Chondrocyte (in vitro differentiated cells): ENCODE measurements at places on chromosomes 1 and 21.

DNA sequence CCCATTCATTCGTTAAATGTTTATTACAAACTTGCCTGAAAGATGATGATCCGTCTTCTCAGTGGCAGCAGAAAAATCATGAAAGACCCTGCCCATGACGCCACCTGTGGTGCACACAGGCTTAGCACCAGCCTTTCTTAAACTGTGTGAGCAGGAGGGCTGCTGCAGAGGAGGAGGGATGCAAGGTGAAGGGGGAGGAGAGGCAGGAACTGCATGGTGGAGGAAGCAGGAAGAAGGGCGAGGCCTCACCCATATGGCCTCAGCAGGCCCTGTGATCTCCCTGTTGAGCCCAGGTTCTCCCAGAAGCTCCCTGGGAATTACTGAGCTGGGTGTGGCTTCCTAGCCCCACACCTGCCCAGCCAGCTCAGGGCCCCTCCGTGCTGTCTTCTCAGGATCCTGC lies 25.0 kb upstream of the RD3 start:
- no peak for DNase-seq

DNA sequence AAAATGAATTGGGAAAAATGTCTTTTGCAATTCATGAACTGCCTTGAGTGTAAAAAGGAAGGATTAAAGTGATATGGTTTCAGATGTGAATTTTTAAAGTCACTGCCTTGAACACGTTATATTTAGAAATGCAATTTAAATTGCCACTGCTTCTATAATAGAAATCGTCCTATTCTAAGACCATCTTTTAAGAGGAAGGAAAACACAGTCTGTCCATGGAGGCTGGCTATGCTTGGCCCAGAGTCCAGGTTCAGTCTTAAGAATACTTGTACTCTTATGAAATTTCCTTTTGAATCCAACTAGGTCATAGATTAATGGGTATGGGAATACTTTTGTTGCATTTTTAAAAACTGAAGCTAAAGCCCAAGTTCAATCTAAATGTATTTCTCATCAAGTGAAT lies 86.0 kb downstream of the PCNX2 start:
- no peak for DNase-seq

DNA sequence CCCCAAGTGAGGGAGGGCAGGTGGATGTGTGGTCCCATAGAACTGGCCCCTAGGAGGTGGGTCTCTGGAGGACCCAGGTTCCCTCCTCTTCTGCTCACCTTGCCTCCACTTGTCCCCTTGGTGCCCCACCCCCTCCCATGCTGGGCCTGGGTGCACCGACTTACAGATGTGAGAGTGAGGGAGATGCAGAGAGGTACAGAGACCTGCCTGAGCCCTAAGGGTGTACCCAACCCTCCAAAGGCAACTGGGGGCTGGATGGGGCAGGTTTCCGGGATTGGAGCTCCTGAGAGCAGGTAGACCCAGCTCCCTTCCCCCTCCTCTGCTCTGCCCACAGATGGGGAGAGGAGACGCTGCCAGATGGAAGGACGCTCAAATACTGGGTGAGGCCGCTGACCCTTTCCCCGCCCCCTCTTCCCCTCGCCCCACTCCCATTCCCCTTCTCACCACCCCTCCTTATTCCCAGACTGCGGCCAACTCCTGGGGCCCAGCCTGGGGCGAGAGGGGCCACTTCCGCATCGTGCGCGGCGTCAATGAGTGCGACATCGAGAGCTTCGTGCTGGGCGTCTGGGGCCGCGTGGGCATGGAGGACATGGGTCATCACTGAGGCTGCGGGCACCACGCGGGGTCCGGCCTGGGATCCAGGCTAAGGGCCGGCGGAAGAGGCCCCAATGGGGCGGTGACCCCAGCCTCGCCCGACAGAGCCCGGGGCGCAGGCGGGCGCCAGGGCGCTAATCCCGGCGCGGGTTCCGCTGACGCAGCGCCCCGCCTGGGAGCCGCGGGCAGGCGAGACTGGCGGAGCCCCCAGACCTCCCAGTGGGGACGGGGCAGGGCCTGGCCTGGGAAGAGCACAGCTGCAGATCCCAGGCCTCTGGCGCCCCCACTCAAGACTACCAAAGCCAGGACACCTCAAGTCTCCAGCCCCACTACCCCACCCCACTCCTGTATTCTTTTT lies 10.3 kb downstream of the TINAGL1 start:
- DNase-seq: no peak

DNA sequence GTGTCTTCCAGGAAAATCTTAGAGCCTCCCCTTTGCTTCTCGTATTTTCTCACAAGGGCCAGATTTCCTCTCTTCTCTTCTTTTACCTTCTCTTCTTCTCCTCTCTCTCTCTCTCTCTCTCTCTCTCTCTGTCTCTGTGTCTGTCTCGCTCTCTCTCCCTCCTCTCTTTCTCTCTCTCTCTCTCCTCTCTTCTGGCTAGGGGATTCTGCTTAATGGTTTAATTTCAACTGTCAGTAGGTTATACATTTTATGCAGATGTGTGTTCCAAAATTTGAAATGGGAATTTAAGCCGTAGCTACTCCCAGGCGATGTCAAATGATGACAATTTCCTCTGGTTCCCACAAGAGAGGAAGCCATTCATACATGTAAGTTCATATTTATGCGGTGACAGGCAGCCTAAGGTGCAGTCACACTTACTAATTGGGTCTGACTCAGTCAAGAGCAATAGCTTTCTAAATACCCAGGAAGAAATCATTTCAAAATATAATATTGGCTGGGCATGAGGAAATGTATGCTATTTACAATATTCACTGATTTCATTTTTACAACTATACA lies 1.4 kb downstream of the DSCAM start:
- no peak for DNase-seq

- no peak for DNase-seq
Measured at GRCh38 chr1:110726755-110727154, 52.0 kb upstream of the KCNA3 start.

DNA sequence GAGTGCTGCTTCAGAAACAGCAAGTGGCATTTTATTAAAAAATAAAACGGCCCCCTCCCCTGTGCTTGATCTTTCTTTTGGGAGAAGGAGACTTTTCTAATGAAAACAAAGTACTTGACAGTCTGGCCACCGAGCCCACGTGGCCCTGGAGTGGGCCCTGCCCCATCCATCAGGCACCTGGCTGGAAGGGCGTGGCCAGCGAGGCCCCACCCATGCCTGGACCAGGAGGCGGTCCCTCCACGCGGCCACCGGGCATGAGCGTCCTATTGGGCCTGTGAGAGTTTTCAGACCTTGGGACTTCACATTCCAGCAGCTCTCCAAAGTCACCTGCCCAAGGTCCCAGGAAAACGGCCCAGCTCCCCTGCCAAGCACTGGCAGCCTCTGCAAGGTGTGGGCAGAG lies 144.7 kb downstream of the CASZ1 start:
- no peak for DNase-seq

- no peak for DNase-seq
Measured at GRCh38 chr1:27887215-27888021, 15.1 kb downstream of the THEMIS2 start.

- DNase-seq: no peak
Measured at GRCh38 chr1:30034627-30035521, 688.5 kb downstream of the MATN1 start.

DNA sequence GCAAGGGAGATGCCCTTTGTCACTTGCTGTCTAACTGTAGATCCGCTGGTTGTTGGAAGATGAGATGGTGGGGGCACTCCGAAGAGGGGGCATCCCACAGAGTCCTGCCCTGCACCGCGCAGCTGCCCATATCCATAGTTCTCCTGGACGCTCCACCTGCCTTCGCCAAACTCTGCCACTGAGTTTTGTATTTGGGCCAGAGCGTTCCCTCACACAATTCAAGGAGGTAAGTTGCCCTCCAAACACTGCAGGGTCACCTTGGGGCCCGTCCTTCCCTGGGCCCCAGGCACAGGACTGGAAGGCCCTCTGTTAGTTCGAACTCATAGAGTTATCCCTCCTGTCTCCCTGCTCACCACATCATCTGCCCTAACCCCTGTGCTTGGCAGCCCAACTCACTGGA lies 22.1 kb downstream of the HYI start:
- DNase-seq: no peak

DNA sequence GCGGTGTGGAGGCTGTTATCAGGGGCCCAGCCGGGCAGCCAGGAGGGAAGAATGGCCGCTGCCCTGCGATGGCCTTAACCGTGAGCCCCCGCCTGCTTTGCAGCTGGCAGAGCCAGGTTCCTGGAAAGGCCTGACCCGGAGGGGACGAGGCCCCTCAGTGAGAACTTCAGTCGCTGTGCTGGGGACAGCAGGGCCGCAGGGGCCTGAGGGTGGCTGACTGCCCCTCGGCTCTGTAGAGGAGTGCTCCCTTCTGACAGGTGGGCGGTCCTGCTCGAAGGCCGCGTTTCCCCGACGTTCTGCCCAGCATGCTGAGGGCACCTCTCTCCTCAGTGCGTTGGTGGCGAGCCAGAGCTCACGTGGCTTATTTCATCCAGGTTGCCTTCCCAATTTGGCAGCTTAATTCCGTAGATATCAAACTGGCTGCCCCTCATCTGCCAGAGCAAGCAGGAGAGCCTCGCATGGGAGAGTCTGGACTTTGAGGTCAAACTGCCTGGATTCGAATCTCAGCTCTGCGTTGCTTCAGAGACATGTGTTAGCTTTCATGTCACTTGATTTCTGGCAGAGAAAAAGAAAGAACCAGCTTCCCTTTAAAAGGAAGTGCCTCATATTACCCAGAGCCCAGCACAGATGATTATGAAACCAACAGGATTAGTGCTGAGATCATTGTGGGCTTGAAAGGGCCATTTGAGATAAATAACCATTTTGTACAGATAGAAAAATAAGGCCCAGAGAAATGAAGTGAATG lies 239.8 kb downstream of the SDCCAG8 start:
- DNase-seq: no peak

GRCh38 chr1:214067397-214067796 lies 79.6 kb downstream of the PROX1 start:
- no peak for DNase-seq

DNA sequence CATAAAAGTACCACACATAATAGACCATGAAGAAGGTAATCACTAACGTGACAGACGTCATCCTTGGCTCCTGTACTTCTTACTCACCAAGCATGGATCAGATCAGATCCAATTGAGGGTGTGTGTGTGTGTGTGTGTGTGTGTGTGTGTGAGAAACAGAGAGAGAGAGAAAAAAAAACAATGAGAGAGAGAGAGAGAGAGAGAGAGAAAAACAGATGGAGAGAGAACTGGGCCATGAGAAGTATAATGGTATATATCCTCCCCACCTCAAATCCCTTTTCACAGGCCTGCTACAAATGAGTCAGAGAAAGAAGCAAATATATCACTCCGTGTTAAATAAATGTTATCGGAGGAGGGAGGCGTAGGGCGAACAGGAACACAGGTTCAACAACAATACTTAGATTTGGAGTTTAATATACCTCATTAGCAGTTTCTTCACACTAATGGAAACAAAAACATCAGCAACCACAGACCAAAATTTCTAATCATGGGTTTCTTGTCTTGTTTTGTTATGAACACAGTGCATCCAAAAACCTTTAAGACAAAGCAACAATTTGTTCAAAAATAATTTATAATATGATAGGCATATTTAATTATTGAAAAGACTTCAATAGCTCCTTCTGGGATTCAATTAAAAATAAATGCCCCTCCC lies 45.3 kb downstream of the TIAM1 start:
- no peak for DNase-seq
